ENCODE measurements at places on chromosomes 7 and 10.
A peak's percentile ranks its signal among the peaks of the same experiment; 100 is the strongest.

GRCh38 chr7:54981913-54982312 lies 36.9 kb upstream of the EGFR start:
- no peak for DNase-seq

GRCh38 chr7:158067219-158067930 lies 520.2 kb downstream of the PTPRN2 start:
- no peak for DNase-seq

- no peak for DNase-seq
Observed at GRCh38 chr10:969473-970150, 18.6 kb upstream of the GTPBP4 start.

DNA sequence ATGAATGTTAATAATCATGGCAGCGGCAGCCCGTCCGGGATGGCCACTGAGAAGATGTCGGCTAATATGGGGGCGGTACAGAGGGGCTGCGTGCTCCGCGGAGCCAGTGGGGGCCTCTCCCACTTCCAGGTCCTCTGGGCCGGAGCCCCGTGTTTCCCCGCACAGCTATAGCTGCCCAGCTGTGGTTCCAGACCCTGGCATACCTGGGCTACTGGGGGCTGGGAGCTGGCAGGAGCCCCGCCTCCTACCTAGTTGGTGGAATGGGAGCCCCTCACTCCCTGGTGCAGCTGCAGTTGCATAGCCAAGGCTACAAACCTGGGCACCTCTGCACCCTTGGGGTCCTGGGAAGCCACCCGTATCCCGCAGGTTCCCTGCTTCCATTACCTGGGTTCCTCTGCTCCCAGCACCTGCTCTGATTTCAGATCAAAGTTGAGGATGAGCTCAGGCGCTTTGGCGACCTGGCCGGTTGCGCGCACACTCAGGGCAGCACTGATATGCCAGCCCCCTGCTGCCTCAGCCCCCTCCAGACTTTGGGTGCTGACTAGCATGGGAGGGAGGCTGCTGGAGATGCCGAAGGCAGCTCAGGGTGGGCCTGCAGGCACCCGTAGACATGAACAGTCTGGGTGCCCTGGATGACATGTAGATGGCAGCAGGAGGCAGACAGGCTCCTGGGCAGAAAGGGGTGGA lies 236.5 kb upstream of the SEMA3D start:
- no peak for DNase-seq

DNA sequence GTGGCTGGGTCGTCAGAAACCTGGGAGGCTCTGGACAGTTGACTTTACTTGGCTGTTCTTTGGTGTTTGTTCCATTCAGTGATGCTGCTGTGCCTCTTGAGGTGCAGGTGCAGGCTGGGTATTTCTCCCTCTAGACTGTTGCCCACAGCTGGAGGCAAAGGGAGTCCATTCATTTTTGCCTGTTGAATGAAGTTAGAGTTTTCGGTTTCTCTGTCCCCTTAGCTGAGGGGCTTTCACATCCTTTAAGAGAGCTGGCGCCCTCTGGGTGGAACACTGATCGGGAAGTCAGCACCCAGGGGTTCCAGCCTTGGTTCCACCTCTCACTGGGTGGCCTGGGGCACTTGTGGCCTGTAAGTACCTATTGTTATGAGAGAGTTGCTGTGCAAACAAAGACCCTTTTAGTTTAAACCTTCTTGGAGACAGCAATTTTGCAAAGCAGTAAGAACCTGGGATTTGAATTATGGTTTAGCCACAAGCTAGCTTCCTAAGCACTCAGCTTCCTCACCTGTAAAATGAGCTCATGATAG lies 67.2 kb downstream of the GRK5 start:
- no peak for DNase-seq

DNA sequence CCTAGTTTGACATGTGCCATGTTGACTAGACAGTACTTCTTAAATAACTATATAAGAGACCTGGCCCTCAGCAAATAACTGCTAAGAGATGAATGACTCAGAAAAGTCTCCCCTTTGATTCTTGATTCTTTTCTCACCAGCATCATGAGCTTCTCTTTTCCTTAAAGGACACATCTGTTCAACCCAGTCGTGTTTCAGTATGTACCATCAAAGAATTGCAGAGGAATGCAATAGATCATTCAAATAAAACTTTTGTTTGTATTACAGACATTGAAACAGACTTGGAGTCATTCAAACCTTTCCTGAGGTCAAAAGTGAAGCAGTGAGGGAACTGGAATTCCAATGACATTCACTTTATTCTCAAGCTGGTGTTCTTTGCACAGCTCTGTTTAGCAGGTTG lies 598.3 kb upstream of the GHITM start:
- no peak for DNase-seq

DNA sequence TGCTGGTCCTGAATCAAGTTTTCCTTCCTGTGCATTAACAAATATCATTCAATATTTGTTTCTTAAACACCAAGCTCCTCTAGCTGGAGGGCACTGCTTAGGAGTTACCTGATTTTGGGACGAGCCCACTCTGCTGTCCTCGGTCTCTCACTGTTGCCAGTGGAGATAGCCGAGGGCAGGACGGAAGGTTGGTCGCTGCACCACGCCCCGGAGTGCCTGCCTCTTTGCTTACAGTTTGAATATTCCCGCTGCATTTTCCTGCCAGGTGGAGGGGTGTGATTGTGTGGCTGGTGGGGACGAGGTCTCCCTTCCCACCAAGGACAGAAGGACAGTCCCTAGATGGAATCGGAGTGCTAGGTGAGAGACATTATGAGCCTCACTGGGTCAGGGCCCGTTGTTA lies 201.5 kb downstream of the DNAJB6 start:
- DNase-seq = no peak

DNA sequence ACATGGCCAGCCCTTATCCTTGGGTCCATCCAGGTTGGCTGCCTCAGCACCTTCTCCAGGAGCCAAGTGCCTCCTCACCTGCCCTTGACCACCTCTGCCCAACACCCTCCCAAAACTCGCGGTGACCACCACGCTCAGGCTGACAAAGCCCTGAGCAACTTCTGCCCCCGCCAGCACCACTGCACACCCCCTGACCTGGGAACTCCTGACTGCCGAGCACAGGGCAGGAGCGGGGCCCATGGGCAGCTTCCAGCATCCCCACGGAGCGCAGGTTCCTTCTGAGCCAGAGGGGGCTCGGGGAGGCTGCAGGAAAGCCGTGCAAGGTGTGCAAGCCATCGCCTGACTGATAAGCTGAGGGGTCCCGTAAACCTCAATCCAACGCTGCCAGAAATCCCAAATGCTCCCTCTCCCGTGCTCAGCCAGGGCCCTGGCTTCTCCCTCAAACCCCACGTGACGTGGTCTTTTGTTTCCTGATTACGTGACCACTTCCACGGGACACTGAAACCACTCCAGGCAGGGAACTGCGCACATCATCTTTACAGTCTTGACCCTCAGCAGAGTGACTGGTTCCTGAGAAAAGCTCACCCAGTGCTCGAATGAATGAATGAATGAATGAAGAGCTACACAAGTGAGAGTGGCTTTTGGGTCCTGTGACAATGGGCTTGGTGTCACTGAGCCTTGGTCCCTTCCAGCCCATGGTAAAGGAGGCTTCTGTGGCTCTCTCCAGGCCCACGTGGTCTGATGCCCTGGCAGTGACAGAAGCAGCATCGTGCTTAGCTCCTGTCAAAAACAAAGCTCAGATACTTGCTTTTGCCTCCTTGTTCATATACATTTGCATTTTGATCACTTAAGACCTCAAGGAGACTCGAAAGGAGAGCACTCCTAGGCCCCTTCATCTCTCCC lies 249.8 kb upstream of the PPP2R2D start:
- DNase-seq = no peak

GRCh38 chr7:102169651-102170392 lies 116.8 kb upstream of the SH2B2 start:
- no peak for DNase-seq

- DNase-seq = peak; percentile 68
Observed at GRCh38 chr7:30740417-30741181, 11.3 kb upstream of the INMT start.

- no peak for DNase-seq
Observed at GRCh38 chr10:25047591-25048301, 31.3 kb downstream of the THNSL1 start.

DNA sequence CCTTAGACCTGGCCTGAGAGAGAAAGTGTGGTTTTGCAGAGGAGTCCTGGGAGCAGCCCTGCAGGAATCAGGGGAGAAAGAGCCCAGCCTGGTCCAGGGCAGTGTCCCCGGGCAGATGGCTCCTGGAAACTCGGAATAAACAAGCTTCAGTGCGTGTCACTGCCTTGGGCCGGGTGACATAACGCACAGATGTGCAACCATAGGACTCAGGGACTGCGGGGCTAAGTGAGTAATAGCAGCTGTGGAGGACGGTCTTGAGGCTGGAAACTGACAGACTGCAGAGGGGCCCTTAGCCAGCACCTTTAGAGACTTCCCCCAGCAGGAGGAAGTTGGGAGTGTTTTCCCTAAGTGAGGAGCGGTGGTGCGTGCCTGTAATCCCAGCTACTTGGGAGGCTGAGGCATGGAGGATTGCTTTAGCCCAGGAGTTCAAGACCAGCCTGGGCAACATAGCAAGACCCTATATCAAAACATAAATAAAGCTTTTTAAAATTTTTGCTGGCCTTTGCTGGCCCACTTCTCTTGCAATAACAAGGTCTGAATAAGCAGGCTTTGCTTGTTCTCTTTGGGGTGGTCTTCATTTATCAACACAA lies 5.3 kb upstream of the CLIP2 start:
- DNase-seq = no peak
